ENCODE measurements at places on chromosomes 16 and 17. TPM values are rescaled to one million over a fixed set of nuclear protein-coding genes. Genes with fewer than 3 reads are reported as not detected.

USP43 gene
- 6.2 TPM for total RNA-seq

TRPV3 gene
- total RNA-seq: 0.55 TPM

CBX2 gene
- total RNA-seq: 2.6 TPM

RASD1 gene
- total RNA-seq: 11.2 TPM

KRT12 gene
- not detected for total RNA-seq

REXO5 gene
- total RNA-seq: 2.9 TPM

C16orf78 gene
- not detected for total RNA-seq

GRCh38 chr16:89322321-89323119, 105.0 kb downstream of the ZNF778 start:
- peak; percentile 74 for DNase-seq

DNA sequence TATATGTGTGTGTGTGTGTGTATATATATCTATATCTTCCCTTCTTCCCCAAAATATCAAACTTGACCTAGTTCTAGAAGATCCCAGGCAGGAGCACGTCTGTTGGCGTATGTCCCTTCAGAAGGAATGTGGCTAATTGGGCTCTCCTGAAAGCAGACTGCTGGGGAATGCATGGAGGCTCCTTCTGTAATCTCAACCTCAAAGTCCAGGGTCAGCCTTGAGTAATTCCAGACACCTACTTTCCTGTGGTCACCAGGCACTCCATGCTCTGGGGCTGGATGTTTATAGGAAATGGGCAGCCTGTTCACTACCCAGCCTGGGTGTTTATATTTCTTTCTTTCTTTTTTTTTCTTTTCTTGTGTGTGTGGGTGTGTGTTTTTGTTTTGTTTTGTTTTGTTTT, 13.4 kb downstream of the BCO1 start:
- no peak for DNase-seq

DNA sequence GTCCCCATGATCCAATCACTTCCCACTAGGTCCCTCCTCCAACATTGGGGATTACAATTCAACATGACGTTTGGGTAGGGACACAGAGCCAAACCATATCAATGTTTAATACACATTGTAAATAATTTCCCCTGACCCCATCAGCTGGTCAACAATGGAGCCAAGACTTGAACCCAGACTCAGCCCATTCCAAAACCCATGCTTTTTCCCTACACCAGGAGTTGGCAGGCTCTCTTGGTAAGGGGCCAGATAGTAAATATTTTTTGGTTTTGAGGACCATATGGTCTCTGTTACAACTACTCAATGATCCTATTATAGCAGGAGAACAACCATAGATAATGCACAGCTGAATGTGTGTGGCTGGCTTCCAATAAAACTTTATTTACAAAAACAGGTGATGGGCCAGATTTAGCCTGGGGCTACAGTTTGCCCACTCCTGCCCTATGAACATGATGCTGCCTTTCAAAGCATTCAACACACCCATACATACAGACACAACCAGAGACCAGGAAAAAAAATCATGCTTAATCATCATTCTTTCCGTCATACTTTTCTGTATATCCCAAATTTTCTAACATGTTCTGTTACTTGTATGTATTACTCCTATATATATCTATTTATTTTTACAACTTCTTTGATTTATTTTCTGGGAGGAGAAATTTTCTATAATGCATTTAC, 22.1 kb upstream of the MSI2 start:
- peak; percentile 64 for DNase-seq

DNA sequence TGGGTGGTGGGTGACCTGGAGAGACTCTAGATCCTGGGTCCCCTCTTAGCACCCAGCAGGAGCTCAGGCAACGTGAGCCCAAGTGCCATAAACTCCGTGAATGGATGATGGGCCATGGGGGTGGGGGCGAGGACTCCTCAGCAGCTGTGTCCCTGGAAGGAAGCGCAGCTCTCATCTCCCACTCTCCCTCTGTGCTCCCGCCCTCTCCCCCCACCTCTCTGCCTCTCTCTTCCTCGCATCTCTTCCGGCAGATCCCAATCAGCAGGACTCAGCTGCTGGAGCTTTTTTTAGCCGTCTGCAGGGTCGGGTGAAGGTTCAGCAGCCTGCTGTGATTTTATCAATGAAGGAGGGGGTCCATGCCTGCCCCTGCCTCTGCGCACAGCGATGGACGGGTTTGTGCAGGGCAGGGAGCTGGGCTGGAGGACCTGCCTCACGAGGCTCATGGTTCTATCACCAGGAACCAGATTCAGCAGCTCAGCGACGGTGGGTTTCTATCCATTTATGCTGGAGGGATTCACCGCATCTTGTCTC, 8.3 kb downstream of the CCR7 start:
- DNase-seq: no peak

- peak; percentile 86 for DNase-seq
Observed at GRCh38 chr16:31487720-31488467, 5.0 kb downstream of the SLC5A2 start.

- DNase-seq: no peak
Observed at GRCh38 chr16:20774703-20775362, 11.0 kb downstream of the ACSM3 start.

DNA sequence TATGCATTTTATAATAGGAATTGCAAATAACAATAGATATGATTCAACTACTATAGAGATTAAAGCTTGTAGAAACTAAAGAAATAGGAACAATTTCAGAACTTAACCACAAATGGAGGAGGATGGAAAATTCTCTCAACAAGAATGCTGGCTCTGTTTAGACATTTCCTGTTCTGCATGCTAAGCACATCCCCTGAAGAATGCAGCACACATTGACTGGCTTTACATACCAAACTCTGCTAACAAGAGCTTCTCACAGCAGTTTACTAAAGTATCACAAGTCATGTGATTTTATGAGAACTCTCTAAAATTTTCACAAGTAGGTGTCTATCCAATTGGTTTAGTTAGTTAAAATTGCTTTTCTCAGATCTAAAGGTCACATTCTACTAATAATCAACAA, 85.2 kb downstream of the SPAG9 start:
- no peak for DNase-seq

DNA sequence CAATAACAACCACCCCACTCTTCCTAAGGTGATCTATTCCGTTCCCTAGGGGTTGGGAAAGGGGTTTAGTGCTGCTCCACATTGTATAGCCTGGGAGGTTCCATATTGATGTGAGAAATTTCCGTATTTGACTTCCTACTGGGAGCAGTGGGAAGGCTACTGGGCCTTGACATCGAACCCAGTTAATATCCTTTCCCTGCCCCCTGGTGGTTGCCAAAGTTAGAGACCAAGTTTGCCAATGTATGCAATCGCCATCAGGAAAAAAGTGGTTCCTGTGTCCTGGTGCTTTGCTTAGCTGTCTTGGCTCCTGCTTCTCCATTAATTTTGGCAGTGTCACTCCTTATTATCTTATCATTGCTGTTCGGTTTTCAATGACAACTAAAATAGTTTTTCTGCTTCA, 914.9 kb downstream of the KCNJ2 start:
- DNase-seq: no peak

GRCh38 chr17:79631640-79632431, 21.0 kb upstream of the RBFOX3 start:
- peak; percentile 12 for DNase-seq

DNA sequence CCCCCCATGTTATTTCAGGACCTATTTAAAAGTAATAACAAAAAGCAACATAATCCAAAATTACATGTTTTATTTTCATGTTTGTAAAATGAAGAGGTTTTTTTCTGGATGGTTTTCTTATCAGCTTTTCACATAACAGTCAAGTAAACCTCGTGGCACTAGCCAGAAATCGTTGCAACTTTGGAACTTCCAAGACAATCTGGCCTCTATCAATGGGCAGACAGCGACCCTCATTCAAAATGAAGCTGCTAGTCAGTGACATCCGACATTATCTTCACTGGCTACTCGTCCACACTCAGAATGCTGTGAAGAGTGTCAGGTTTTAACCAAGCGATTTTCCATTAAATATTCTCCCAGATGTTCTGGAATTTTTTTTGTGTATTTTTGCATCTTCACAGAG, 22.7 kb downstream of the ZNF652 start:
- DNase-seq: no peak

GRCh38 chr17:49996495-49997300, 1.7 kb upstream of the DLX3 start:
- peak; percentile 91 for DNase-seq

DNA sequence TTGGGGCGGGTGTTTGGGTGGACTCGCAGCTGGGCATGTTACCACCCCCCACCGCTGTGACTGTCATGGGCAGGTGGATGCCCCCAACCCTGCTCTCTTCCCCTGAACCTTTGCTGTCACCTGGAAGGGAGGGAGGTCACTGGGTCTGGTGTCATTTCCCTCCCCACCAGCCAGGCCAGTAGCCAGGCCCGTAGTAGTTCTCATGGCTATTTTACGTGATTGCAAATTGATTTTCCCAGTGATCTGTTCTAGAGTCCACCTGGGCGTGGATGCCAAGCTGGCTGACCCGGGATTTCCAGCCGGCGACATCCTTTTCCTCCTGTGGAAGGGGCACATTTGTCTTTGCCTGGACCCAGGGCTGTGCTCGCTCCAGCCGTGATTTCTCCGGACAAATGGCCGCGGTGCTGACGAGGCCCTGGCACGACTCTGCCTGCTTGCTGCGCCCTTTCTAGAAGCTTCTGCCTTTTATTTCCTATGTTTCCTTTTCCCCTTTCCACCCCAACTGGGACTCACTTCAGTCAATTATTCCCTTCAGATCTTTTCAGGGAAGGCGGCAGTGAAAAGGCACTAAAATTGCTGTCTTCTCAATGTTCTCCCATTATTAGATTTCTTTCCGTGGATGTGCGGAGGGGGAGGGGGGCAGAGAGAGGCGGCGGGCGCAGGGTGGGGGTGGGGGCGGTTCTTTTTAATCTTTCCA, 226.9 kb upstream of the CIBAR2 start:
- DNase-seq: no peak
